Stimulated activated naive CD4-positive, alpha-beta T cell treated with Interleukin-2 at 50 U/mL for 16 hours (primary cell): ENCODE measurements at places on chromosomes 16 and 17.

DNA sequence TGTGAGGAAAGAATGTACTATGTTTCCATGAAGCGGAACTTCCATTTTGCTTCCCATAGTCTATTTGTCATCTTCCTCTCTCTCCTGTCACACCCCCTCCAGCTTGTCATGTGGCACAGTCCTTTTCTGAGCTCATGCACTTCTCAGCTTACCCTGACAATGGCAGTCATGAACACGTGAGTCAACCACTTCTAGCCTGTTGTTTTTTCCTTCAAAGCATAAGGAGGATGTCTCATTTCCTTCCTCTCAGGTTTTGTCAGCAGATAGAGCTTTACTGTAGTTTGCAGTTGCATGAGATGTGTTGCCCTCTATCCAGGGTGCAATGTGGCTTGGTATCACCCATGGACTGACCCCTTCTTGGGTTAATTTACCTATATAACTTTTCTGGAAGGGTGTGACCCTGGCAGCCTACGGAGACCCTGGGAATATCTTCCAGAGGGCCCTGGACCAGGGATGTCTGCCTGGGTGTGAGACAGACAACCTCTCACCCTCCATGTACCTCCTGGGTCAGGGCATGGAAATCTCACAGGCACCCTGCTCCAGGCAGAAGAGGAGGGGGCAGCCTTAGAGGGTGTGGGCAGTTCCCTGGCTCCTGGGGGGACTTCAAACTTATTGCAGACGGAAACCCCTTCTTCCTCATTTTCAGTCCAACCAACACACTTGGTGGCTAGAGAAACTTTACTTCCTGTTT lies 4.0 kb upstream of the ZNF267 start:
- peak; percentile 76 for DNase-seq

- no peak for DNase-seq
Measured at GRCh38 chr16:56780646-56781045, 50.7 kb downstream of the NUP93 start.

DNA sequence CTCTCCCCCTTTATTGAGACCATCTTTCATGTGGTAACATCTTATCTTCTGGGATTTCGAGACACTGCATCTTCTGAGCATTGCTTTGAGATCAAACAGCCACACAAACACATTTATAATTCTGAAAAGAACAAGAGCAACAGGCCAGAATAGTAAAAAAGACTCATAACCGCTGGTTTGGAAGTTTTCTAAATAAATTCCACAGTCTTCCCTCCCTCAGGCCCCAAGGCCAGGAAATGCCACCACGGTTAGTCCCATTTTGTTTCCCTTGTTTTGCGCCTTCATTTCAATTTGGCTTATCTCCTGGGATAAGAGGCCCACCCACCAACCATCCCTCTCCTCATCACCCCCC lies 25.3 kb downstream of the LITAF start:
- DNase-seq = no peak

GRCh38 chr17:50186661-50187393 lies 14.6 kb downstream of the COL1A1 start:
- DNase-seq = no peak

DNA sequence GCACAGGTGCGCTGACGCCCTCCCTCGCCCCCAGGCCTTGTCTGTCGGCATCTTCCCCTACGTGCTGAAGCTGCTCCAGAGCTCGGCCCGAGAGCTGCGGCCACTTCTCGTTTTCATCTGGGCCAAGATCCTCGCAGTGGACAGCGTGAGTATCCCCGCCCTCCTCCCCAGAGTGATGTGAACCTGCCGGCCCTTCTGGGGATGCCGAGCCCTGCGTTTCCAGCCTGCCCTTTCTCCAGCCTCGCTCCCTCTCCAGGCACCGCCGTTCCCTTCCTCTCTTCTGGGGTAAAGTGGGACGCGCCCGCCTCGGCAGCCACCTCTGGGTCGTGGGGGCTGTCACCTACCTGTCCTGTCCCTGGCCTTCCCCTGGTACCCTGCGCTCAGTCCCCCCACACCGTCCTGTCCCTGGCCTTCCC lies 133.9 kb upstream of the CHMP6 start:
- DNase-seq = no peak

GRCh38 chr17:37047631-37048104 lies 98.9 kb downstream of the AATF start:
- DNase-seq = peak; percentile 65
